Ascending aorta (tissue), 2 donors: ENCODE measurements at places on chromosomes 13 and 19. TPM values are rescaled to one million over a fixed set of nuclear protein-coding genes. Genes with fewer than 3 reads are reported as not detected.

The ANKLE1 gene
- total RNA-seq, result not detected

The TMEM59L gene
- total RNA-seq, result not detected

The ZNF433 gene
- not detected for total RNA-seq

The ZIC5 gene
- not detected for total RNA-seq

The PRTN3 gene
- not detected for total RNA-seq

The CLEC11A gene
- total RNA-seq, result not detected

The SLITRK5 gene
- total RNA-seq, result not detected

The LRRC4B gene
- 56.0 TPM for total RNA-seq

The FCHO1 gene
- not detected for total RNA-seq

The SUPT5H gene
- total RNA-seq, result 142 TPM

The UBE2S gene
- 82.6 TPM for total RNA-seq

The ZNF415 gene
- total RNA-seq, result 1.3 TPM
